ENCODE measurements at places on chromosomes 12 and 14.

GRCh38 chr12:68368327-68368726 is 36.2 kb upstream of the MDM1 start:
- no peak for DNase-seq

DNA sequence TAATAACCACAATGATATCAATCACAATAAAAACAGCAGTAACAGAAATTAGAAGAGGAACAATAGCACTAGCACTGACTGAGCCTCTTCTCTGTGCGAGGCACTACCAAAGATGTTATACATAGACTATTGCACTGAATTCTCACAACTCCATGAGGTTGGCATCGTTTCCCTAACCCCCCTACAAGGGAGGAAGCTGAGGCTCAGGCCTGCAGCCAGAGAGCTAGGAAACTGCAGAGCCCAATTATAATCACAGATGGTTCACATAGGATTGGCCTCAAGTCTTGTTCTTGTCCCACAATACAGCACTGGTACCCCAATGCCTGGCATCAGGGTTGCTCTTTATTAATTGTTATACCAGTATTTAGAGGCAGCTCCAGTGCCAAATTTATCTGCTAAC is 278.0 kb downstream of the CEP128 start:
- DNase-seq = no peak

GRCh38 chr14:56065621-56066290 is 52.5 kb upstream of the PELI2 start:
- DNase-seq = no peak

- DNase-seq = no peak
Measured at GRCh38 chr12:979349-979748, 11.7 kb upstream of the ERC1 start.

GRCh38 chr12:125300249-125300648 is 235.0 kb downstream of the AACS start:
- no peak for DNase-seq

GRCh38 chr14:25048170-25049016 is 1.6 kb downstream of the STXBP6 start:
- peak; percentile 78 for DNase-seq

DNA sequence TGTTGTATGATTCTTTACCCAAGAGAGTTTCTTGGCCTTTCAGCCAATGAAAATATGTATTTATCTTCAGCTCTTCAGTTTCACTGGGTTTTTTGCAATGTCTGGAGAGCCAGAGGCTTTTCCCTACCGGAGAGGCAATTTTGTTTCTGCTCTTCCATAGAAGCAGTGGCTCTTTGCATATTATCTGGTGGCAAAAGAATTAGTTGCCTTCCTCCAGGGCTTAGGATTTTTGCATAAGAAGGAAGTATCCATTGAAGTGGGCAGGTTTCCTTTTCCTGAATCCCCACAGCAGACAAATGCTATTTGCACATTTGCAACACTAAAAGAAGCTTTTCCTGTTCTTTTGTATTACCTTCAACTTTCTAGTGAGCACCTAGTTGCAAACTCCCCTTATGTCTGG is 75.2 kb downstream of the NTS start:
- DNase-seq = no peak

GRCh38 chr12:8605057-8605456 is 7.6 kb downstream of the AICDA start:
- DNase-seq = no peak

DNA sequence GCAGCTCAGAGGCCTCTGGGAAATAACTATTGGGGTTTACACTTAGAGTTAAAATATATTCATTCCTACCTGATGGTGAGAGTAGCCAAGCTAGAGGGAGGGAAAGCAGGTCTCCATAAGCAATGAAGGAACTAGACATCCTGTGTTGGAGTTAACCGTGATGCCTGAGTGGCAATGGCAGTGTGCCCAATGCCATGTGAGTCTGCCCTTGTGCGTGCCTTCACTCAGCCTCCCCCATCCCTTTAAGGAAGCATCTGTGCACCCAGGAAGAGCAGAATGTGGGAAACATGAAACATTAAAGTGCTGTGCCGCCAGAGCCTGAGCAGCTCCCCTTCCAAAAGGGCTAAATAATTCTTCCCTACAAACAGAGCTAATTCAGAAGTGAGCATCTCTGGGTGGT is 76.3 kb downstream of the COX16 start:
- no peak for DNase-seq

GRCh38 chr12:91717804-91718203 is 427.8 kb downstream of the BTG1 start:
- no peak for DNase-seq

- DNase-seq = no peak
Measured at GRCh38 chr14:30990770-30991169, 34.7 kb upstream of the AP4S1 start.

DNA sequence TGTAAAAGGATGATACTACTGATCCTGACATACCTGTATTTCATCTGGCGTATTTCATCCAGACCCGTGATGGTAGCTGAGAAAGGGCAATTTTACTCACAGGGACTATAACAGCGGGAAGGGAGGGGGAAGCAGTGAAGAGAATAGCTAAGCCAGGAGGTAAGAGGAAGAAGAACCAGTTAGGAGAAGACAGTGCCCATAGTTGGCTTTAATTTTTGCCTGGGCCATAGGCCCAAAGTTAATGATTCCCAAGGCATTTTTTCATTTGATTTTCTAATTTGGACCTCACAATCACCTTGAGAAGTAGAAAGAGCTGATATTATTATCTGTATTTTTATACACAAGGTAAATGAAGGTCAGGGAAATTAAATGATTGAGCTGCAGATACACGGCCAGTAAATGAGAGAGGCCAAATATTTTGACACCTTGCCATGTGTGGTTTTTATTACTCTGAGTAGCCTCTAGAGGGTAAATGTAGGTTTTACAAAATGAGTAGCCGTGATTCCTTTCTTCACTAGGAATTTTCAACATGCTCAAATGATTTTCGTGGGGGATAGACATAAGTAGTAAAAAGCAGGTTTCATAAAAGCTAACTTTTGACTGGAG is 382.2 kb downstream of the FUT8 start:
- DNase-seq = no peak

DNA sequence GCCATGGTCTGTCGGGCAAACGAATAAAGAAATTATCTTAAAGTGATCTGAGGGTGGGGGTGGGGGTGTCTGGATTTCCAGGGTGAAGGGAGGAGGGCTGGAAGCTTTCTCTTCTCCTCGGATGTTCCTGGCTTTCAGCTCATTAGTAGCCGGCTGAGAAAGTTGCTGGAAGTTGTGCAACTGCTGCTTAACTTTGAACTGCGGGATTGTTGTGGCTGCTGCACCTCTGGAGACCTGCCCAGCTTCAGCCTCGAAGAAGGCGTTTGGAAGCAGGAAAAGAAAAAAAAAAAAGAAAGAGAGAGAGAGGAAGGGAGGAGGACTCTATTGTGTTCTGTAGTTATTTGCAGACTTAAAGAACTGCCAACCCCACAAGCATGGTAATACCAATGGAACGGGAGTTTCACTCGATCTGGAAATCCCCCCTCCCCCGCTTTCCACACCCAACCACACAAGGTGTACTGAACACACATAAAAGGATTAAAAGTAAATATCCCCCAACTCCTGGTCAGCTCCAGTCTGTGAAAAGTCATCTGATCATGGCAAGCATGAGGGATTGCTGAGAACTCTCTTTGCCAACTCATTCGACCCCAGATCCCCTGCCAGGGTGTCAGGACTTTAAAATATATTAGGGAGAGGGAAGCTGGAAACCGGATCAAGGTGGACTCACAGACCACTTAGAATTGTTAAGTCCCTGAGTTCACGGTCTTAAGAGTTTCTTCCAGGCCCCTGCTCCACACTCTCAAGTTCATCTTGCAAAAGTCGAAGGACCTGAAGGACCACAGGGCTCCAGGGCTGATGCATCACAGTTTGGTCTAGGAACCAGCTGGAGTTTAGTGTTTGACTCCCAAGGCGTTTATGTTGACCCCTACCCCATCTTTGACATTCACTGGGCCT is at the start of gene RASSF9:
RASSF9 (minus strand) TSS at position 213 of the 894 bp plus-strand sequence; CDS start at position 5, 208 bp downstream.
- DNase-seq = peak; percentile 45

GRCh38 chr14:85131226-85131922 is 398.6 kb upstream of the FLRT2 start:
- no peak for DNase-seq

DNA sequence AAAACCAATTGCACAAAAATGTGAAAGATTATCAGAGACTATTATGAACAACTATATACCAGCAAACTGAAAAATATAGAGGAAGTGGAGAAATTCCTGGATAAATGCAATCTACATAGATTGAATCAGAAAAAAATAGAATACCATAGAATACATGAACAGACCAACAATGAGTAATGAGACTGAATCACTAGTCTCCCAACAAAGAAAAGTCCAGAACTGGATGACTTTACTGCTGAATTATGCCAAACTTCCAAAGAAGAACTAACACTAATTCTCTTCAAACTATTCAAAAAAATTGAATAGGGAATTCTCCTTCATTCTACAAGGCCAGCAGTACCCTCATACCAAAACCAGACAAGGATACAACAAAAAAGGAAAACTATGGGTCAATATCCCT is 60.6 kb downstream of the GUCY2C start:
- peak; percentile 21 for DNase-seq

DNA sequence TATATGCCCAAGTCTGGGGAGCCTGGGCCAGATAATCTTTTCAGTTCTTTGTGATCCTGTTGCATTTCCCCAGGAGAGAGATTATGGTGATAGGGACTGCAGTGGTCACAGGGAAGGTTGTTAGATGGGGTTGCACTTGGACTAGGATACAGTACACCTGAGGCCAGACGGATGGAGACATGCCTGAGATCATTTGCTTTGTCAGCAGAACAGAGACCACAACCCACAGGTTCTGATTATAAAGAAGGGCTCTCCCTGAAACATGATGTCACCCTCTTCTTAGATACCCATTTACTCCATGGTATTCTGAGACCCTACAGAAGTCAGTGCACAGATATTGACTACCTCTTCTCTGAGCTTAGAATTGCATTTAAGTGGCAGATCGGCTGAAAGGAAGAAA is 200.9 kb upstream of the IGF1 start:
- DNase-seq = no peak

GRCh38 chr12:7354529-7354928 is 50.7 kb downstream of the ACSM4 start:
- DNase-seq = no peak

- no peak for DNase-seq
Measured at GRCh38 chr12:130504110-130504839, 166.6 kb downstream of the PIWIL1 start.

- no peak for DNase-seq
Measured at GRCh38 chr14:68815298-68816182, 22.7 kb upstream of the ZFP36L1 start.

- no peak for DNase-seq
Measured at GRCh38 chr12:131829356-131829747, 1.2 kb downstream of the MMP17 start.

DNA sequence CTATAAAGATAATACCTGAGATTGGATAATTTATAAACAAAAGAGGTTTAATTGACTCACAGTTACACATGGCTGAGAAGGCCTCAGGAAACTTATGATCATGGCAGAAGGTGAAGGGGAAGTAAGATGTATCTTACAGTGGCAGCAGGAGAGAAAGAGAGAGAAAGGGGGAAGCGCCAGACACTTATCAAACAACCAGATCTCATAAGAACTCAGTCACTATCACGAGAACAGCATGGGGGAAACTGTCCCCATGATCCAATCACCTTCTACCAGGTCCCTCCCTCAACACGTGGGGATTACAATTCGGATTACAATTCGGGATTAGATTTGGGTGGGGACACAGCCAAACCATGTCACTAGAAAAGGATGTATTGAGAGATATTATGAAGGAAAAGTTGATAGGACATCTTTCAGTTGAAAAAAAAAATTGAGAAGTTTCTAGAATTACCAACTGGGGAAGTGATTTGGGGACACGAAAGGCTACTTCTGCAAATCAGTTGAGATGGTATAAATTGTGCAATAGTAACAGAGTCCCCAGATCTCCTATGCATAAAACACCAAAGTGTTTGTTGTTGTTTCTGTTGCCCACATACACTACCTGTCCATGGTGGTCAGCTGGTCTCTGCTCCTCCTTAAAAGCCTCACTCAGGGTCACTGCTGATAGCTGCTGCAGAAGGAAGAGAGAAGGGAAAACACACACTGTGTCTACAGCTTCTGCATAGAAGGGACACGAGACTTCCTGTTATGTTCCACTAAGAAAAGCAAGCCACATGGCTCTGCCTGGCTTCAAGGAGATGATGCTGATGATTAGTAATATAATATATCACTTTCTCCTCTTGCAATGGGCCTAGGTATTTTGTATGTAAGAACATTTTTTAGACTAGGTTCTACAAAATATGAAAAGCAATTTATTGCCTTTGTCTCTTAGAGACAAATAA is 465.5 kb downstream of the PDZRN4 start:
- DNase-seq = no peak

GRCh38 chr12:43812926-43813325 is 6.8 kb upstream of the TWF1 start:
- DNase-seq = peak; percentile 36

- DNase-seq = no peak
Measured at GRCh38 chr12:122859303-122860039, 24.2 kb downstream of the HIP1R start.

- no peak for DNase-seq
Measured at GRCh38 chr14:30020271-30020670, 92.6 kb upstream of the PRKD1 start.

DNA sequence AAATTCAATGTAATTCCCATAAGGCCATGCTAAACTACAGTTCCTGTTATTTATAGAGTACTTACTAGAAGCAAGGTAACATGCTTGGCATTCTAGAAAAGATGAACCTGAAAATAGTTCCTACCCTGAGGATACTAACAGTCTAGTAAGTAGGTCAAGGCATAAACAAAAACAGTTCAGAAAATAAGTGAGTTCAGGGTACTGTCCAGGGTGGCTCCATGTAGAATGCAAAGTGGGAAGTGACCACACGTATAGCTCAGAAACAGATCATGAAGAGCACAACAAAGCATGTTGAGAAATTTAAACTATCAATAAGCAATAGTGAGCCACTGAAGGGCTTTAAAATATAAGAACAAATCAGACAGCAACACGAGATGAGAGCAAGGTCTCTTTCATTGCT is 2.3 kb downstream of the TMED10 start:
- DNase-seq = no peak

- no peak for DNase-seq
Measured at GRCh38 chr12:6461401-6462233, 8.9 kb downstream of the VAMP1 start.

- DNase-seq = no peak
Measured at GRCh38 chr12:53498235-53498630, 1.0 kb downstream of the MAP3K12 start.

GRCh38 chr14:61749867-61750266 is 12.4 kb upstream of the SNAPC1 start:
- no peak for DNase-seq

GRCh38 chr12:53719649-53720048 is 7.6 kb downstream of the CALCOCO1 start:
- peak; percentile 18 for DNase-seq

DNA sequence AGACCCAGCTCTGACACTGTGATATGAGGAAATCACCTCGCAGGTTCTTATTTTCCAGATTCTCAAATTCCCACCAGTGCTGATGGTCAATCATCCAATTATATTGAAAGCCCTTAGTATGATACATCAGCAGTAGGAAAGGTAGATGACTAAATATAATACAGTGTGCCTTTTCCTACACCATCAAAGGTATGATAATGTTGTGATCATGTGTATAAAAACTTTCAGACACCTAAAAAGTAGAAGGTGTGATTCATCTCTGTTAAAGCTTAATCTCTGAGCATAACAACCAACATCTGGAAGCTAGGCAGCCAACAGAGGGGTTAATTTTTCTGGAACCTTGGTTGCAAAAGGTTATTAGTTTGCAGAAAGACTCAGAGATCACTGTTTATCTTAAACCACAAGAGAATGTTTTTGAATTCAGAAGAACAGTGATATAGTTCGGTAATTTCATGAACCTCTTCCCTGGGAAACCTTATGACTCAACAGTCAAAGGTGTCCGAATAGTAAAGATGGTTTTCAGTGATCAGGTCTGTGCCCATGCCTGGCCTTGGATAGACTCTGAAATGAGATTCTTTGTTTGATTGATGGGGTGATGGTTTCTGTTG is 122.5 kb downstream of the ETV6 start:
- no peak for DNase-seq
